ENCODE measurements at places on chromosomes 16 and 17.

DNA sequence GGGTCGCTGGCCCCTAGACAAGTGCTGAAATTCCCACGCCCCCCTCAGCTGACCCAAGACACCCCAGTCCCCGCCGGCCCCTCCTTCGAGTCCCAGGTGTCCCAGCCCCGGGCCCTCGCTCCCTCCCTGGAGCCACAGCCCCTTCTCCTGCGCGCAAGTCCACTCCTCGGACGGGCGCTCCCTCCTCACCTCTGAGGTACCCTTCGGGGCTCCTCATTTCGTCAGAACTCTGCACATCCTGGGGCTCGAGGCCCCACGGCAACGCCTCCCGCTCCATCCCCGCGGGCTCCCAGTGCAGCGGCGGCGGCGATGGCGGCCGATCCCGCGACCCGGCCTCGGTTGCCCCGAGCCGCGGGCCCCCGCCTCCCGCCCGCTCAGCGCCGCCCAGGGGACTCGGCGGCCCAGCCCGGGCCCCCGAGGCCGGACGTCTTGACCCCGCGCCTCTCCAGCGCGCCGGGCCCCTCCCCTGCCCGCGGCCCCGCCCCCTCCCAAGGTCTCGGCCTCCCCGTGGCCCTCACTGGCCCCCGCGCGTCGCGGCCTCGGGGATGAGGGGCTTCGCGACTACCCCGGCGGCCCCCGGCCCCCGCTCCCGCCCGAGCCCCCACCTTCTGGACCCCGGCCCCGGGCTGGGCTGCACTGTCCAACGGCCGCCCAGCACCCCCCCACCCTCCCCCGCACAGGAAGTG is at the start of gene ZNF768:
Gene ZNF768, minus strand, starts transcription at position 430 of the 686 bp plus-strand sequence. Its CDS starts 153 bp downstream, at position 277.
- DNase-seq = no peak

DNA sequence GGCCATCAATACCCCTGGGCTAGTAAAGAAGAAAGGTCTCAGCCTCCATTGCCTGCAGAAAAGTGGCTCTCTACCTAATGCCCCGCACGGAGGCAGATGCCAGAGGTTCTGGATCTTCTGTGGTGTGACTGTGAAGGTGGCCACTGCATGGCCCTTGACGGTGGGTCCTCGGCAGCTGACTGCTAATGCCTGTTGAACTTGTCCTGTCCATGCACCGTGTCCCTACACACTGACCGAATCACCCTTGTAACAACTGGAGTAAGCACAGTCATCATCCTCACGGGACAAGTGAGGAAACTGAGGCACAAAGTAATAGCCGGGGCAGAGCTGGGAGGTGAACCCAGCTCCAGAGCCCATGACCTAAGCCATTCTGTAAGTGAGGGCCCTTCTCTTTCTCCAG is 48.8 kb downstream of the MYH11 start:
- no peak for DNase-seq

- peak; percentile 67 for DNase-seq
Measured at GRCh38 chr17:7579001-7579833, at the start of gene CD68. CD68 (plus strand) TSS chr17:7579638; CDS start chr17:7579678, 40 bp downstream.

DNA sequence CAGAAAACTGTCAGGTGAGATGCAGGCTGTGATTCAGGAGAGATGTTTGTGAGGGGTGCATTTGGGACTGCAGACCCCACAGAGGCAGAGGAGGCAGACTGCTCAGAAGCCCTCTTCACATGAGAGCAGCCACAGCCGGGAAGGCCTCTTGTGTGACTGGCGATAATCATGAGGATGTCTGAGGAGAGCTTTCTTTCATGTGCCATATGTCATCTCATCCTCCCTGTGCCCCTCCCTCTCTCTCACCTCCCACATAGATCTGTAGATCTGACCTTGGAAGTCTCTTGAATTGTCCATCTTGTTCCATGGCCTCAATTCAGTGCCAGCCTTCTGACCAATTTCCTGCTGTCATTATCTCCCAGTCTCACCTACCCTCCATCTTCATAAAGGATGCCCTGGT is 50.5 kb downstream of the EPN2 start:
- DNase-seq = no peak

DNA sequence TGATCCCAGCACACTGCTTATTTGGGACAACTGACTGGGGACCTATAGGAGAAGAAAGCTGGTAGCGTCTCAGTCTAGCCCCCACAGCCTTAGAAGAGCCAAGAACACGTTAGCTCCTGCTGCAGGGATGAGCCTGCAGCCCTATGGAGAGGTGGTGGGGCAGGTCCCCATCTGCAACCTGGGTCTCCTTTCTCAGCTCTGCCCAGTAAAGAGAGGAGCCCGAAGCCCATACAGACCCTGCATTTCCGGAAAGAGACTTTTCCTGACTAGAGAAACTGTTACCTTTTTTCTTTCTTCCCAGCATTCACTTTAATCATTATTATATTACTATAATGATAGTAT is 788 bp downstream of the METTL22 start:
- DNase-seq = no peak

DNA sequence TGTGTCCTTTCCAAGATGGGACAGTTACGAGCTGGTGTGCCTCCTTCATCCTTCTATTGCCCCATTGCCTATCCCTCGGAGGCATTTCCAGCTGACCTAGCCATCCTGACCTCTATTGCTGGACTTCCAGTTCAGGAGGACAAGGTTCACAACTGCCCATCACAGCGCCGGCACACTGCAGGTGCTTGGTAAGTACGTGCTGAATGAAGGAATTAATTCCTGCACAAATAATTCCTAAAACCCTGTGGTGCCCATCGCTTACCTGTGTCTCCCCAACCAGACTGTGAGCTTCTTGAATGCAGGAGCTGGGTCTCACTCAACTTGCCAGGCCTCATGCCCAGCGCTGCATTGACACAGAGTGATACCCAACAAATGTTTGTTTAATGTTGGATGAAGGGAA is 13.0 kb downstream of the ALOX15B start:
- DNase-seq = no peak

DNA sequence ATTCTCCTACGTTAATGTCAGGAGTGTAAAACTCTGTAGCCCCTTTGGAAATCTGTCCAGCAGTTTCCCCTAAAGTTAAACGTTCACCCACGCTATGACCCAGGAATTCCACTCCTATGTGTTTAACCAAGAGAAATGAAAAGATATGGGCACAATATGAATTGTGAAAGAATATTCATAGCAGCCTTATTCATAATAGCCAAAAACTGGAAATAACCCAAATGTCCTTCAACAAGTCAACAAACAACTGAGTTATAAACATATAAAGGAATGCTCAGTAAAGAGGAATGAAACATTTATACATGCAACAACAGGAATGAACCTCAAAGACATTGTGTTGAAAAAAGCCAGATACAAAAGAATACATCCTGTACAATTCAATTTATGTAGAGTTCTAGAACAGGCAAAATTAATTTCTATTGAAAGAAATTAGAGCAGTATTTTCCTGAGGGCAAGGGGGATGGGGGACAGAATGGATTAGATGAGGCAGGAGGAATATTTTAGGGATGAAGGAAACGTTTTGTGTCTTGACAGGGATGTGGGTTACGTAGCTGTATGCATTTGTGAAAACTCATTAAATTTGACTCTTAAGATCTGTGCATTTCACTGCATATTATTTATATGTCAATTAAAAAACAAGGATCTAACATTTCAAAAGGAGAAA is 286.7 kb upstream of the CDH5 start:
- DNase-seq = no peak

GRCh38 chr16:56354746-56355145 is 70.6 kb downstream of the AMFR start:
- DNase-seq = no peak

DNA sequence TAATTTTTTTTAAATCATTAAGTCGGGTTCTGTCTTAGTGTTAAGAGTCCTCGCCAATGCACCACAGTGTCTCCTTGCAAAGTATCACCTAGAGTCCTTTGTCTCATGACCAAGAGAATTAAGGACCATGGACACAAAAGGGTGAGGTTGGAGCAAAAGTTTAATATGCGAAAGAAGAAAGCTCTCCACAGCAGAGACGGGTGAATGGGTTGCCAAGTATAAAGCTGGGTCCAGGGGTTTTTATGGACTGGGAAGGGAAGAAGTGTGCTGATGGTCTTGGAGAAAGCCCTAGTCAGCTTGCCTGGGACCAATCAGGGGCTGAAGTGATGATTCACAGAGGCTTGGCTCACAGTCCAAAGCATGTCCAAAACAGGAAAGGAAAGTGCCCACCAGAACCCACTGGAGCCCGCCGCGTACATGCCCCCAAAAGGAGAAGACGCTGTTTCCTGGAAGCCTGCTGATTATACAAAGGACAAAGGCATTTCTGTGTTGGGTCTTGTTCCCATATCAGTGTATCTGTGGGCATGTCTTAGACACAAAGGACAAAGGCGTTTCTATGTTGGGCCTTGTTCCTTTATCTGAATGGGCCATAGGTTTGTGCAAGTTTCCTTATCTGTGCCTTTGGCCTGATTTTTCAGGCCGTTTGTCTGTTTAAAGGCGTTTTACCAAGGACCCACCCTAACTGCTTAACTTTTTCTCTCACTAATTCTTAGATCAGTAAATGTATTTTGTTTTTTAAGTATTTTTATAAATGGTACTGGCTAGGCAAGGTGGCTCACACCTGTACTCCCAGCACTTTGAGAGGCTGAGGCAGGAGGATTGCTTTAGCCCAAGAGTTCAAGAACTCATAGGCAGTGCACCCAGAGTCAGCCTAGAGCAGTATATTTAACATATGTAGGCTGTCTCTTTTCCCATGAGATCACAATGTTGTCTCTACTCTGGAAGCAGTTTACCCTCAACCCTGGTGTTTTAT is 28.7 kb upstream of the ATF7IP2 start:
- no peak for DNase-seq

DNA sequence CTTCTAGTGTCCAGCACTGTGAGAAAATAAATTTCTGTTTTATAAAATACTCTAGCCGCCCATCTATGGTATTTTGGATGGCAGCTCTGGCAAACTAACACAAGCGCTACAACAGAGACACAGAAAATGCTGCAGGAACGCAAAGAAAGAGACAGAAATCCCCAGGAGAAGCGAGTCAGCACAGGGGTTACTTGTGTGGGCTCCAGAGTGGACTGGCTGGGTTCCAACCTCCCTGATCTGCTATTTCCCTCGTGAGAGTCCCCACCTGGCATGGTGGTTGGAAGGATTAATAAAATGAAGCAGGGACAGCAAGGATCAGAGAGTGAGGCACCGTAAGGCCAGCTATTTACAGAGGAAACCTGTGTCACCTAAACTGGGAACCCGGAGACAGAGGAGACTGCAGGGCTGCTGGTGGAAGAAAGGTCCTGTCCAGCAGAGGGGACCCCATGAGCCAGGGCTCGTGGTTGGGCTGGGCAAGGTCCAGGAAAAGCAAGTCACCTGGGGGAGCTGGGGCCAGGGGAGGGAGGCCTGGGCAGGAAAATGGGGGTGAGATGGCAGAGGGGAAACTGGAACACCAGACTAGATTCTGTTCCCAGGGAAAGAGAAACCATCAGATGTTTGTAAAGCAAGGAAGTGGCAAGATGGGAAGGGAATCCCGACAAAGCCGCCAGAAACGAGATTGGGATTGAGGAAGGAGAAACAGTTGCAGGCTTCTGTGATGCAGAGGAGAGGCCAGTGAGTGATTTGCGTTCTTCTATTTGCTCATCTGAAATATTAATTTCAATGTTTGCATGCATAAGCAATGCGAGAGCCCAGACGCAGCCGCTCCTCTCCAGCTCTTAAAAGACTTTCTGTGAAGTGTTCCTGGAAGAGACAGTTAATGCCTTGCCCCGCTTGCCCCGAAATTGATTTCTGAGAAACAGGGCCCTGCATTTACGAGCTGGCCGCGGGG is 63.0 kb upstream of the TEKT3 start:
- DNase-seq = no peak

- no peak for DNase-seq
Measured at GRCh38 chr17:80785477-80786178, 206.0 kb upstream of the CHMP6 start.

DNA sequence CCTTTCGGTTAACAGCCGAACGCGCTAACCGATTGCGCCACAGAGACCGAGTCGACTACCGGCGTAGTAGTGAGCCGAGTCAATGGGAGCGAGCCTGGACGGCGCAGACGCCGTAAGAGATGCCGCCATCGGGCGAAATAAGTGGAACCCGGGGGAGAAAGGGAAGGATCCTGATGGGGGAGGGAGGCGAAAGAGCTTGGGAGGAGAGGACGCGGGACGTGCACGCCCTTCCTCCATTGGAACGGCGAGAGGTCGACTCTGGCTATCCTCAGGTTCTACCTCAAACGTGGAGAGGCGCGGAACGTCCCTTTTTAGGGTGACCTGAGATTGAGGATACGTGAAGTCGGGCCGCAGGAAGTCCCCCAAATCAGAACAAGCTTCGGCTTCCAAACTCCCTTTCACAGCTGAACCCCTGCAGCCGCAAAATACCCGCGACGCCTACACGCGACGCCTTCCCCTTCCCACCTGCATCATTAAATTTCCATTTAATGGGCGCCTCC is 683 bp upstream of the PSMB3 start:
- peak; percentile 77 for DNase-seq

GRCh38 chr16:15754821-15755534 is 101.8 kb downstream of the MYH11 start:
- no peak for DNase-seq

DNA sequence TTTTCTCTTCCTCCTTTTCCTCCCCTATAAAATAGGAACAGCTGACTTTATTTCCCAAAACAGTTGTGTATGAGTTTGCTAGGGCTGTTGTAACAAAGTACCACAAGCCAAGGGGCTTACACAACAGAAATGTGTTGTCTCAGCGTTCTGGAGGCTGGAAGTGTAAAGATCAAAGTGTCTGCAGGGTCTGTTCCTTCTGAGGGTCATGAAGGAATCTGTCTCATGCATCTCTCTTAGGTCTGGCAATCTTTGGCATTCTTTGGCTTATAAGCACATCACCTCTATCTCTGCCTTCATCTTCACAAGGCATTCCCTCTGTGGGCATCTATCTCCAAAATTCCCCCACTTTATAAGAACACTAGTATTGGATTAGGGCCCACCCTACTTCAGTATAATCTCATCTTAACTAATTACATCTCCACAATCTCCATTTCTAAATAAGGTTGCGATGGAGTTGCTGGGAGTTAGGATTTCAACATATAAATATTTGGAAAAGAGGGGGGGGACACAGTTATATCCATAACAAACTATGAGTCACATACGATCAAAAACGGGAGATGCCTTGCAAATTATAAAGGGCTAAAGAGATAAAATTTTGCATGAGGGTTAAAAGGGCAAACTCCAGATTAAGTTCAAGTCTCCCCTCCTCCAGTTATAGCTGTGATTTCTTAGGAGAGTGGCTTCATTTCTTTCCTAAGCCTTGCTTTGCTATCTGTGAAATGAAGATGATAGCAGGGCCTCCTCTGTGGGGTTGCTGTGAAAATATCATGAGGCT is 109.7 kb downstream of the VAT1L start:
- no peak for DNase-seq

DNA sequence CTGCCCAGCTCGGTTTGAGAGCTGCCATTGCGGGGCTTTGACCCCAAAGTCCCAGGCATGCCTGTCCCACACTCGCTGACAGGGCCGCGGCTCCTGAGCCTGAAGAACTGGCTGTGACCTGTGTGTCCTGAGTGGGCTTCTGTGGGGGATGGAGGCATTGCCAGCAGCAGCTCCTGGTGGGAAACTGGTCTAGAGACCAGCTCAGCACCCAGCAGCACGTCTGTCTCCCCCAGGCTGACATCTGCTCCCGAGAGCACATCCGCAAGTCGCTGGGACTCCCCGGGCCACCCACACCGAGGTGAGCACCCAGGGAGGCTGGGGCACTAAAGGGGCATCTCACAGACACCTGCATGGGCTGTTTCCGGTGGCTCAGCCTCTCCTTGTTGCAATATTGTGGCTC is 13.4 kb downstream of the ENDOV start:
- no peak for DNase-seq

Measured in stimulated activated CD4-positive, alpha-beta T cell treated with anti-CD3 and anti-CD28 coated beads, Interleukin-12 subunit alpha, Interleukin-12 subunit beta, amount 100 ng/mL, for 24 hours (primary cell).